Colonic mucosa (tissue), 4 donors: ENCODE measurements at places on chromosomes 3 and 15. TPM values are rescaled to one million over a fixed set of nuclear protein-coding genes. Genes with fewer than 3 reads are reported as not detected.

Gene IDH2
- total RNA-seq = 286 TPM

GRCh38 chr3:187264021-187264420 lies 27.5 kb downstream of the MASP1 start:
- DNase-seq = no peak

GRCh38 chr15:27563765-27564370 lies 535.2 kb downstream of the OCA2 start:
- DNase-seq = no peak

GRCh38 chr3:193897731-193898180 lies 238.2 kb upstream of the HES1 start:
- DNase-seq = no peak

GRCh38 chr3:98732286-98733052 lies 30.7 kb upstream of the ST3GAL6 start:
- peak; percentile 43 for DNase-seq

GRCh38 chr15:48365575-48365974 lies 34.3 kb downstream of the DUT start:
- no peak for DNase-seq

- no peak for DNase-seq
These were observed 286.1 kb upstream of the CTNNB1 start for GRCh38 chr3:40913192-40913591.

DNA sequence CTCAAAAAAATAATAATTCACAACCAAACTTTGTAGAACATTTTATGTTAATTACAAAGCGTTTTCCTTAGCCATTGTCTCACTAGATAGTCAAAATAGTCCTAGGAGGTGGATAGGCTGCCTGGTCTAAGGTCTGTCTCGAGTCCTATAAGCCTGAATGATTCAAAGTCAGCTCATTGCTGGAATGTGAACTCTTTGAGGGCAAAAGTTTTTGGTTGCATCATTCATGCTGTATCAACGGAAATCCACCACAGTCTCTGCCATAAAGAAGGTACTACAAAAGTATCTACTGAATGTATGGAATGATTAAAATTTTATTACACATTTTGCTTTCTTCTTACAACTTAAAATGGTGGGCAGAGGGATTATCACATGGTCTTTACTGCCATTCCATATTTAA lies 387.3 kb upstream of the RARB start:
- DNase-seq = no peak

DNA sequence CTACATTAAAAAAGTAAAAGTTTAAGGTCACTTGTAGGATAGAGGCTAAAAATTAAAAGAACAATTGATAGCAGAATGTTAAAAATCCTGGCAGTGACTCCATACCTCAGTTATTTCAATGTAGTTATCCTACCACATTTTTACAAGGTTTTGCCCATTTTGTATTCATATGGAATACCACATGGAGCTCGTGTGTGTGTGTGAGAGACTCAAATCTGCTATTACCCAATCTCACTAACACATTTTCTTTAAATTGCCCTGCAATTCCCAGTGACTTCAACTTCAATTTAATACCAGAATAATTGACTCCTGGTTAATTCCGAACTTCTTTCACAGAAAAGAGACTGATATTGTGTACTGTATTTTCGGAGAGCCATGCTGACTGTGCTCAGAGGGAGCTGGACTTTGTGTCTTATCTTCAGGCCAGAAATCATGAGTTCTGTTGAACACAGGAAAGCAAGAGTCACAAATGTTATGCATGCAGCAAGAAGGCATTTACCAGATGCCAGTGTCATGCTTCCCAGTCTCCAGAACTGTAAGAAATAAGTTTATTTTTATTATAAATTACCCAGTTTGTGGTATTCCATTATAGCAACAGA lies 529.0 kb upstream of the NECTIN3 start:
- no peak for DNase-seq
